ENCODE measurements at places on chromosomes 3 and 15.

DNA sequence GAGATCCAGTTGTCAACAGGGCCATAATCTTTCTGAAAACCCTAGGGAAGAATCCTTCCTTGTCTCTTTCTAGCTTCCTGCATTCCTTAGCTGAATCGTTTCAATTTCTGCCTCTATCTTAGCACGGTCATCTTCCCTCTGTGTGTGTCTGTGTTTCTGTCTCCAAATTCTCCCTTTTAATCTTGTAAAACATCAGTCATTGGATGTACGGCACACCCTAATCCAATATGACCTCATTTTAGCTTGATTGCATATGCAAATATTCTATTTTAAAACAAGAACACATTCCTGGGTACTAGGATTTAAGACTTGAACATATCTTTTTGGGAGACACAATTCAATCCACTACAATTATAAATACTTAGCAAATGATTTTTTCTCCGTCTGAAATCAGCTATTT lies 600.3 kb downstream of the GBE1 start:
- DNase-seq, result no peak

DNA sequence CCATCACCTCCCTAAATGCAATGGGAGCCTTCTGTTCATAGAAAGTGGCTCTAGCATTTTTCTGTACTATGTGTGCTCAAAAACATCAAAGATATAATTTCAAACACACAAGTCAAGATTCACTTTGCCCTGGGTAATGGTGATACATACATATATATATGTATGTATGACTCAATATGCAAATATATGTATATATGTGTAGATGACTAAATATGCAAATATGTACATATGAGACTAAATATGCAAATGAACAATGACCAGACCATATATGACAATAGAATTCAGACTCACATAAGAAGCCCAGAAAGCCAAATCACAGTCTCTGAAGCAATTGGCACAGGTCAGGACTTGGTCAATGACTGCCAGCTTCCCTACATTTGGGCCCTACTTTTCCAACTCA lies 36.9 kb upstream of the SNRK start:
- no peak for DNase-seq

DNA sequence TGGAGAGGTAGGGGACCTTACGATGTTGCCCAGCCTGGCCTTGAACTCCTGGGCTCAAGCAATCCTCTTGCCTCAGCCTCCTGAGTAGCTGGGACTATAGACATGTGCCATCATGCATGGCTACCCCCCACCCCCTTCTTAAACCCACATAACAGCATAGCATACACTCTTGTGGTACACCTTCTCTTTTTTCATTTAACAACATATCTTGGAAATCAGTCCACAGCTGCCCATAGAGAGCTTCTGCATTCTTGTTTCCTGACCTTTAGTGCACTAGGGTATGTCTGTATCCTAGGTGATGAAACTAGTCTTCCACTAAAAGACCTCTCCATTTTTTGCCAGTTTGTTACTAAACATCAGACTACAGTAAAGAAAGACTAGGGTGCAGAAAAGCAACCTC lies 33.0 kb downstream of the SLC28A1 start:
- no peak for DNase-seq

DNA sequence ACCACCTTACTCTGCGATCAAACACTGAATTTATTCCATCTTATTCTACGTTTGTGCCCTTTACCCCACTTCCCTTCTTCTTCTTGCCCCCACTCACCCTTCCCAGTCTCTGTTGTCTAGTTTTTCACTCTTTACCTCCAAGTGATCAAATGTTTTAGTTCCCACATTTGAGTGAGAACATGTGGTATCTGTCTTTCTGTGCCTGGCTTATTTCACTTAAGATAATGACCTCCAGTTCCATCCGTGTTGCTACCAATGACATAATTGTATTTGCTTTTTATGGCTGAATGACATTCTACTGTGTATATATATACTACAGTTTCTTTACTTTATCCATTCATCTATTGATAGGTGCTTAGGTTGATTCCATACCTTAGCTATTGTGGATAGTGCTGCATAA lies 78.8 kb downstream of the PDCD6IP start:
- no peak for DNase-seq

DNA sequence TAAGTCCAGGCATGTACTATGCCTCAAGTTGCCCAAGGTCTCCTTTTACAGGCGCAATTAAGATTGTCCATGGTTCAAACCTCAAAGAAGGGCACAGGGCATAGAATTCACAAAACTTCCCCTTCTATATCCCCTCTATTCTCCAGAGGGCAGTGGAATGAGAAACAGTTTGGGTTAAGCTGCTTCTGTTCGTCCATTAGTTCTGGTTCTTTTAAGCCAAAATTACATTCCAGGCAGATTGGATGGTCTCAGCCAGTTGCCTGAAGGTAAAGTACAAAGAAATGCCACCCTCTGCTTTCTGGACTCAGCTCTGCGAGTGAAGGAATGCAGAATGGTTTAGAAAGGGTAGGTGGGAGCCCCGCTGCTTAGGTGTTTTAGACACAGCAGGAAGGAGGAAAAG lies 200.7 kb downstream of the GREM1 start:
- no peak for DNase-seq

Measured in NCI-H1092 treated with DMSO at 0.1 percent for 48 hours (cell line).